ENCODE measurements at places on chromosomes 1 and 21.

DNA sequence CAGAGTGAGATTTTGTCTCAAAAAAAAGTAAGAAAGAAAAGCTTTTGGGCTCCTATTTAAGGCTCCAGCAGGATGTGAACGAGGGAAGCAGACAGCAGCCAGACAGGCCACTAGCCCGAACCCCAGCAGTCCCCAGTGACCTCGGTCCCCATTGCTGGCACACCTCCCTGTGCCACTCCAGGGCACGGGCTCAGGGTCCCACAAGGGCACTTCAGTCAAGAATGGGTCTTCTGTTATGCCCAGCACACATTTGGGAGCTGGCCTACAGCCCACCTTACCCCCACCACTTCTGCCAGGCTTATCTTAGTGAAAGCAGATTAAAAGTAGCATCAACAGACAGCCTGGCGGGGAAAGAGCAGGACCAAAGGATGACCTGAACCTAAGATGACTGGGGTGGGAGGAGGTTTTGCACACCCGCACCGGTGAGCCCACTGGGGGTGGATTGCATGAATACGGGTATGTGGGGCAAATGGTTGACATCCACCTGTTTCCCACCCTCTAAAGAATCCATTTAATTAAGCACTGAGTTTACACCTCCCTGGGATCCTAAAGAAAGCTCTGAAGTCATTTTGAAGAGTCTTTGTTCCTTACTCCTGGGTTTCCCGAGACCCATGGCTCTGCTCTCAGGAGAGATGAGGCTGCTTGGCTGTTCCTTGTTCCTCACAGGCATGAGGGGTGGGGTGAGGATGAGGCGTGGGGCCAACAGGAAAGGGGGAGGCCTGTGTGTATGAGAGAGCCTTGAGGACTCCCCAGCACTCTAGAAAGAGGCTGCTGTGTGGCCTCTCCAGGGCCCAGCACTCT is 4.7 kb downstream of the CHI3L1 start:
- DNase-seq: no peak

DNA sequence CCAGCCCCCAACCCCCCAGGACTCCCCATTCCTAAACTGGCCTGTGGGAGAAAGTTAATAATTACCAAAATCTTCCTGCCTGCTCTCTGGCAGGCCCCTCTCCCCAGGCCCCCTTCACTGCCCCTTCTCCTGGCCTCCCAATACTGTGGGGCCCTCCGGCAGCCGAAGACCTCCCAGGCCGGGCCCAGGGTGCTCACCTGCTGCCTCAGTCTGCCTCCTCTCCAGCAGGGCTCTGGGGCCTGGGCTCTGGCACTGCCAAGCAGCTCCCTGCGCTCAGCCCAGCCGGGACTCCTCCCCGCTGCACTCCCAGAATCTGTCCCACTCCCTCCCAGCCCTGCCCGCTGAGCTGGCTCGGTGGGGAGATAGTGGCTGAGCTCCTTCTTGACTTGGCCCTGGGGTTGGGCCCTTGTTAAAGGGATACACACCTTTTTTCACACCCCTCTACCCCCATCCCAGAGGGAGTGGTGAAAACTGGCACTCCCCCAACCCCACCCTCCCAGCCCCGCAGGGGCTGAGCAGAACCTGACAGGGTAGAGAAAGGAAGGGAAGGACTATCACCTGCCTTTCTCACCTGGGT is at the start of gene S100A16:
Gene S100A16 (minus strand): TSS at position 383 of the 577 bp plus-strand sequence. CDS start 4,986 bp downstream, outside the sequence.
- no peak for DNase-seq

DNA sequence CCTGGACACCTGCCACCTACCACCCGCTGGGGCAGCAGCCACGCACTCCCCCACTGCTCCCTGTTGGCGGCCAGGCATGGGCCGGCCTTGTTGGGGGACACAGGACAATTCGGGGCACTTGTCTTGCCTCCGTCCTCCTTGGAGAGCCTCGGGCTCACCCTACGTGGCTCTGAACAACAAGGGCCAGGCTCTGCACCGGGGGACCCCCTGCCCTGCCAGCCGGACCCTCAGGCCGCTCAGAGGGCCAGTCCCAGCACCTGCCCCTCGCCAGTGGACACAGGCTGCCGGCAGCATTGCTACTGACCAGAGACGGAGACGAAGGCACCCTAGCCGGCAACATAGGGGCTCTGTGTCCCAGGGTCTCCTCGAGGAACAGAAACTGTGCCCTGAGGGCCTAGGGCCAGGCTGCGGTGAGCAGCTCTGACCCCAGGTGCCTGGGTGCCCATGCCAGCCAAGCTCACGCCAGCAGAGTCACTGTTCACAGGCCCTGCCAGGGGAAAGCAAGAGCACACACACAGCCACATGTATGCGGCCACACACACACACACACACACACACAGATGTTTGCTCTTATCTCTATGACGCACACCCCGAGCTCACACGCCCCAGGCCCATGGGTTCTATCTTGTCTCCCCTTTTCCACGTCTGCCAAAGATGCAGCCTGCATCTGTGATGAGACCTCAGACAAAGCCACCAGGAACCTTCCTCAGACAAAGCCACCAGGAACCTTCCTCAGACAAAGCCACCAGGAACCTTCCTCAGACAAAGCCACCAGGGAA is 45.9 kb downstream of the MORN1 start:
- no peak for DNase-seq

DNA sequence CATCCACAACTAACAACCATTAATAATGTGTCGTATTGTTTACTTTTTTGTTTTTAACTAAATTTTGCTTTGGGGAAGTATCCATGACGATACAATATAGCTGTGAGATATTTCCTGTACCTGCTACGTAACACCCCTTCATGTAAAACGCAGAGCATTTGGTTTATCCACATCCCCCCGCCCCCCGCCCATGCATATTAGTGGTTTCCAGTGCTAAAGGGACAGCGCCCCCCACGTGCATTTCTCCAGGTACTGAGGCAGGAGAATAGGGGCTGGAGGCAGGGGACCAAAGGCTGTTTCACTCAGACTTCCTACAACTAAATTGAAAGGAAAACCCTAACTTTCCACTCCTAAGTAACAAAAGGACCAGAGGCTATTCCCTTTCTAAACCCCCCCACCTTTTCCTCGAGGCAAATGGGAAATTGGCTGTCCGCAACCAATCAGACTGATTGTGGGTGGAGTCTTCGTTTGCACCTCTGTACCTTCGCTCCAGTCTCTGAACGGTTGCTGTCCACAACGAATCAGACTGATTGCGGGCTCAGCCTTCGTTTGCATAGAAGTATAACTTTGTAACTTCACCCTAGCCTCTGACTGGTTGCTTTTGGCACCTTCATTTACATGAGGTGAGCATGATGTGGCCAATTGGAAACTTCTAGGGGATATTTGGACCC is 12.2 kb upstream of the RIPK4 start:
- no peak for DNase-seq

DNA sequence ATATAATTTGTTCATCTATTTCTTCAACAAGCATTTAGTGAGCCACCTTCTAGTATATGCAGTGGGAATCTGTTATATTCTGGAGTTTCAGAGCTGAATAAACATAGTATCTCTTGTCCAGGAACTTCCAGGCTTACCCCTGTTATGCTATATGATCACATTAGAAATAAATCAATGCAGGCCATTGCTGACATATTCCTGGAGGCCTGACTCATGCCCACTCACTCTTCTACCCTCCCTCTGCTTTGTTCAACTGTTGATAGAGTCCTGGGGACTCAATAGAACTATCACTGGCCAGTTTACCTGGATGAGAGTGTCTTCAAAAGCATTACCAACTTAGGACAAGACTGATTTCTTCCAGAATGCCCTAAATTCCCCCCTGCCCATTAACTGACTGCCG is 29.3 kb upstream of the SRSF10 start:
- DNase-seq: no peak

DNA sequence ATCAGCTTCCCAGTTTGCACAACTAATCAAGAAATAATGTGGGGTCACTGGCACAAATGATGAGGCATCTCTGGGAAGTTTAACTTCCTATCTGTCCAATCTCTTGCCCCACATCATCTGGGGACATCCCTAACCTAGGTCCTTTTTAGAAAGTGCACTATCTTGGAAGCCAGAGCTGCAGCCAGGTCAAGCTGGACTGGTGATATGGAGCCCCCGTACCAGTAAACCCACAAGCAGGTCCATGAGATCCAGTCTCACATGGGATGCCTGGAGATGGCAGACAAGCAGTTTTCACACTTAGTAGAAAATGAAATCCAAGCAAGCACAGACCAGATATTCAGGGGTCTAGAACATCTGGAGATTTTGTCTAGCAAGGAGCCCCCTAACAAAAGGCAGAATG is 27.5 kb upstream of the BSDC1 start:
- DNase-seq: no peak

DNA sequence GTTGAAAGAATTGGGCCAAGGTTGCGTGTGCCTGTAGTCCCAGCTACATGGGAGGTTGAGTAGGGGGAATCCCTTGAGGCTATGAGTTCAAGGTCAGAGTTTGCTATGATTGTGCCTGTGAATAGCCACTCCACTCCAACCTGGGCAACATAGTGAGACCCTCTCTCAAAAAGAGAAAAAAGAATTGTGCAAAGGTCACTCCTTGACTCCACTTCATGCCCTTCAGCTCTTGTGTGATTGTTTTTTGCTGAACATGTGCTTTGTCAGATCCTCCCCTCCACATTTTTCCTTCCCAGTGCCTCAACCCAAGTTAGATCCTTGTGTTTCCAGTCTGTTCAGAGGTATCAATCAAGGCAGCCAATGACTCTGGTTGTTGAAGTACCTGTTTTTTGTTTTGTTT is 8.5 kb downstream of the TXNIP start:
- DNase-seq: no peak

DNA sequence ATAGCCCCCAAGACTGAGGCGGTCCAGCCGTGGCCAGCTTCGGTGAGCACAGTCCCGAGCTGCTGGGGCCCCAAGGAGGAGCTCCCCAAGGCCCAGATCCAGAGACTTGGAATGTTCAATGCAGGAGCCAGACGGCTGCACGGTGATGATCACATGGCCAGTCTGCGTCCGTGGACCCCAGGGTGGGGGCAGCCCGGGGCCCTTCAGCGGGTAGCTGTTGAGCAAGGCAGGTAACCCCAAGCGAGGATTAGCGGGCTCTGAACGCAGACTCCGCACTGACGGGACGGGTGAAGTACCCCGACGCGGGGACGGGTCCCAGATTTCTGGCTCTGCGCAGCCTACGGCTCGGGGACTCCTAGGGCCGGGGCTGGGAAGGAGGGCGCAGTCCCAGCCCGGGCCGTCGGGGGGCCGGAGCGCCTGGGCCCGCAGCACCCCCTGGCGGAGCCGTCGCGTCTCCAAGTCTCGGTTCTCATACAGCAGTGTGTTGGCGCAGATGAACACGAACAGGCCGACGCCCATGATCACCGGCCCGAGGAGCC is 2.7 kb downstream of the TMEM200B start:
- DNase-seq: peak; percentile 64
